ENCODE measurements at places on chromosomes 2 and 18.

GRCh38 chr18:36187193-36187825 lies at the start of gene MOCOS:
Gene MOCOS (plus strand): TSS chr18:36187497. CDS start chr18:36187540, 43 bp downstream.
- DNase-seq: no peak

DNA sequence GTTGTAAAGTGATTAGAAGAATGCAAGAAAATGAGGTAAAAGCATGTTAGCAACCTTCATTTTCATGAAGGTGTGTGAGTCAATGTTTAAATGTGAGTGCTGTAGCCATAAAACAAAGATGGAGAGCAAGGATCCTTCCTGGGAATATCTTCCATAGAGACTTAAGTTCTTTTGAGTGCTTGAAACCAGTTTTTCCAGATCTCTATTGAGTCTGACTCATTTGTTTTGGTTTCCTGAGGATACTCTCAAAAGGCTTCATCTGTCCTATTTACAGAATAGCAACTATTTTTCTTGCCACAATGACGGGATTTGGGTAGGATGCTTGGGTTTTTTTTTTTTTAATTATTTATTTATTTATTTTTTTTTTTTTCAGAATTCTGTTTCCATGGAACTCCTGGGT lies 45.9 kb upstream of the ASB1 start:
- DNase-seq: no peak

GRCh38 chr2:73238149-73238548 lies 4.0 kb downstream of the CCT7 start:
- DNase-seq: no peak

- no peak for DNase-seq
Observed at GRCh38 chr2:46915281-46915810, at the start of gene MCFD2. Gene MCFD2 (minus strand): TSS chr2:46915806. CDS start chr2:46909171, 6,635 bp downstream.

DNA sequence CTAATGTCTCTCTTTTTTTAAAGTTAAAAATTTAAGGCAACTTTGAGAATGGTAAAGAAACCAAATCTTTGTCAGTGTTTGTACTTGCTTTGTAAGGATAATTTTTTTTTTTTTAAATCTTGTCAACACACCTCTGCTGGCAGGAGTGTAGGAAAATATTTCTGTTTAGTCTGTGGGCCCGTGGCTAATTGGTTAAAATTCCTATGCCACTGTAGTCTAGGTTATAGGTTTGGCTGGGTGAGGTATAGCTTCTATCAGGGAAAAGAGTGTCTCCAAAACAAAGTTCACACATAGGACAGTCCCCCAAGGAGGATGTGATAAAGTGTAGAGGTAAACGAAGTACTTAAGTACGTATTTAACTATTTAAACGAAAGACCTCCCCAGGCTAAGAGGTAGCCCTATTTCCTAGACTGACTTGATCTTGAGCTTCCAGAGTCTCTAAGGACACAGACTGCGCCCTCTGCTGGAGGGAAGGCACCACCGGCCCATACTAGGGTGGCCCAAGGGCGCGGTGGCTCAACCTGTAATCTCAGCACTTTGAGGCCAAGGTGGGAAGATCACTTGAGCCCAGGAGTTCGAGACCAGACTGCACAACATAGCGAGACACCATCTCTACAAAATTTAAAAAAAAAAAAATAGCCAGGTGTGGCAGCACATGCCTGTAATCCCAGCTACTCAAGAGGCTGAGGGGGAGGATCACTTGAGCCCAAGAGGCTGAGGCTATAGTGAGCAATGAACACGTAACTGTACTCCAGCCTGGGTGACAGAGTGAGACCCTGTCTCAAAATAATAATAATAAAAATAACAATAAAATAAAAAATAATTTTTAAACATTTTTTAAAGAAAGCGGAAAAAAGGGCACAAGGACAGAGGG lies 8.9 kb downstream of the TEX44 start:
- DNase-seq: no peak

GRCh38 chr2:107989445-107989844 lies 3.1 kb downstream of the SLC5A7 start:
- DNase-seq: no peak
